ENCODE measurements at places on chromosomes 16 and 17.

GRCh38 chr17:17206124-17206912 lies at the start of gene PLD6:
TSS of gene PLD6 (minus strand) at chr17:17206333. CDS start at chr17:17206286, 47 bp downstream.
- DNase-seq, result peak; percentile 87

DNA sequence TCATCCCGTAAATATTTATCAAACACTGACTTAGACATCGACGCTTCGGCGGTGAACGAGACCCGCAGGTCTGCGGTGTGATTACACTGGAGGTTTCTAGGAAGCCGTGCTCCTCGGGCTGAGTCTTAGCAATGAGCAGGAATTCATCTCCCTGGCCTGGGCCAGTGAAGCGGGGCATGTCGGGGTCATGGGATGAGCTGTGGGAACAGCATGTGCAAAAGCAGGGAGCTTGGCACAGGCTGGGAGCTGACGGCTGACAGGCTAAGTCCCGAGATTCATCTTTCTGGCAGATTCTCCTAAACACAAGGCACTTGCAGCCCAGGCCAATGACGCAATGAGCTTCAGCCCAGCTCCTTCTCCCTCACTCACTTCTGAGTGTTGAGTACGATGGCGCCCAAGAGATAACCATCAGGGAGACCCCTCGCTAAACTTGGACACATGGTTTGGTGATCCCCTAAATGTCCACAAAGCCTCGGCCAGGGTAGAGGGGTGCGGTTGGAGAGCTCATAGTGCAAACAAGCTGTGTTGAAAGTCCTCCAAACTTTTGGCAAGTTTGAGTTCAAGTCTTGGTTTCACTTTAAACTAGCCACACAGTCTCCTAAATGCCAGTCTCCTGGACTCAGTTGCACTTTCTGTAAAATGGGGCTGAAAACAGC lies 12.8 kb downstream of the CRISPLD2 start:
- no peak for DNase-seq

DNA sequence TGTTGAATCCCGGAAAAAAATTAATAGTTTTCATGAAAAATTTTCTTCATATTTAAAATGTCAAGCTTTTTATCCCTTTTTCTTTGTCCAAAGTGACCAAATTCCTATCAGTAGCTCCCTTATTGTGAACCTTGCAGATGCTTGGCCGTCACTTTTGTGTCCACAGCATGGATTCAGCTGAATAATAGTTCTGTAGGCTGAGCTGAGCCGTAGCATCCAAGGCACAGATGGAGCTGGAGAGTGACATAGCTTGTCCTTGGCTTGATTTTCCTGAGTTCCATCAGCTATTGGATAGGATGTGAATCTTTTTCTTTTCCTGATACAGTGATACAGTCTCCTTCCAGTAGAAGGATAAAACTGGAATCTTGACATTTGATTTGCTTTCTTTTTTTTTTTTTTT lies 3.6 kb downstream of the NUP85 start:
- DNase-seq, result no peak

DNA sequence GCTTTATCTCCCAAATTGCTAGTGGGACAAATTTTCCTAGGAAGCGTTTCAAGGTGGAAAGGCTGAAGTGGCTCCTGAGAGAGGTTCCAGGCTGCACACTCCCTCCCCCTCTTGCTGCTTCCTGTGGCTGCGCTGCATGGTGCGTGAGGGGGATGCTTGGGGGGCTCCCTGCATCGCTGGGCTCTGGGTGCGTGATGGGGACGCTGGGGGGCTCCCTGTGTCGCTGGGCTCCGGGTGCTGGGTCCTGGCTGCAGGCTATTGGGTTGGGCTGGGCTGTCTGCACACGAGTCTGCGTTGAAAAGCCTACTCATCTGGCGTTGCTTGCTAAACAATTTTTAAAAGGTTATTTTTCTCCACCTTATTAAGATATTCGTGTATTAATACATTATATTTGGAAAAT lies 30.1 kb downstream of the NDEL1 start:
- no peak for DNase-seq

DNA sequence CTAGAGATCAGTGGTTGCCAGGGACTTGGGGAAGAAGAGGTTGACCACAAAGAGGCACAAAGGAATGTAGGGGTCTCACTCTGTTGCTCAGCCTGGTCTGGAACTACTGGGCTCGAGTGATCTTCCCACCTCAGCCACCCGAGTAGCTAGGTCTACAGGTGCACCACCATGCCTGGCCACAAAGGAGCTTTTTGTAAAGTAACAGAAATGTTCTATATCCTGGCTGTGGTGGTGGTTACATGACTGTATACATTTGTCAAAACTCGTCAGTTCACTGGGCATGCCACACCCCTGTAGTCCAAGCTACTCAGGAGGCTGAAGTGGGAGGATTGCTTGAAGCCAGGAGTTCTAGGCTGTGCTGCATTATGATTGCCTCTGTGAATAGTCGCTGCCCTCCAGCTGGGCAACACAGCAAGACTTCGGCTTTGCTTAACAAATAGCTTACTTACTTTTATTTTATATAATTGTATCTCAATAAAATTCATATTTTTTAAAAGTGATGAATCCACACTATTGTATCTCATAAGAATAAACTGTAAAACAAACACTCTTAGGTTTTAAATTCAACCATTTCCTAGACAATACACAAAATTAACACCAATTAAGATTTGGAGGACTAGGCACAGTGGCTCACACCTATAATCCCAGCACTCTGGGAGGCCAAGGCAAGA lies 5.0 kb downstream of the SKA2 start:
- no peak for DNase-seq

Measured in NCI-H2171 treated with DMSO at 0.1 percent for 48 hours (cell line).